ENCODE measurements at places on chromosomes 5 and 9.

- DNase-seq, result peak; percentile 31
These were observed 34.7 kb downstream of the SHOC1 start for GRCh38 chr9:111759762-111760639.

DNA sequence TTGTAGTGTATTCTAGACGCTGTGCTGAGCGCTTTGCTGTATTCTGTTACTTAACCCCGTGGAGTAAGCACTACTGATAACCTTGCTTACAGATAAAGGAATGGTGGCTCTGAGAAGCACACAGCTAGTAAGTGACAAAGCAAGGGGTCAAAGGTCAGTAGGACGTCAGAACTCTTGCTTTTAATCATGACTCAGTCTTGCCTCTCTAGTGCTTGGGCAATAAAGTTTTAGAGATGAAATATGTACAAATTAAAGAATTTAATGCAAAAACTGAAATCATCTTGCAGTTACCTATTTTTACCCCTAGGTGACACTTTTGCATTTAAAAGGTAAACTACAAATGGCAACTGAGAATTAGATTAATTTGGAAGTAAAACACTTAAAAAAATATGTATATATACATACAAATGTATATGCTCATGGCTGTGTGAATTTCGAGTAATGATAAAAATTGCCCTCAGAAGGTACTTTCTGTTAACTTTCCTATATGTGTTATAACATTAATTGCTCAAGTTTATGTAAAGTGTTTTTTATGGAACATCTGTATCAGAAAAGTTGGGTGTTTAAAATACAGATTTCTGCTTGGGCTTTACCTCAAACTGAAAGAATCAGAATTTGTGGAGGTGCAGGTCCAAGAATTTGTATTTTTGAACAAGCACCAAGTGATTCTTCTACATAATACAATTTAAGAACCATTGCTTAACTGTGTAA, 175.1 kb upstream of the DAB2 start:
- DNase-seq, result no peak

DNA sequence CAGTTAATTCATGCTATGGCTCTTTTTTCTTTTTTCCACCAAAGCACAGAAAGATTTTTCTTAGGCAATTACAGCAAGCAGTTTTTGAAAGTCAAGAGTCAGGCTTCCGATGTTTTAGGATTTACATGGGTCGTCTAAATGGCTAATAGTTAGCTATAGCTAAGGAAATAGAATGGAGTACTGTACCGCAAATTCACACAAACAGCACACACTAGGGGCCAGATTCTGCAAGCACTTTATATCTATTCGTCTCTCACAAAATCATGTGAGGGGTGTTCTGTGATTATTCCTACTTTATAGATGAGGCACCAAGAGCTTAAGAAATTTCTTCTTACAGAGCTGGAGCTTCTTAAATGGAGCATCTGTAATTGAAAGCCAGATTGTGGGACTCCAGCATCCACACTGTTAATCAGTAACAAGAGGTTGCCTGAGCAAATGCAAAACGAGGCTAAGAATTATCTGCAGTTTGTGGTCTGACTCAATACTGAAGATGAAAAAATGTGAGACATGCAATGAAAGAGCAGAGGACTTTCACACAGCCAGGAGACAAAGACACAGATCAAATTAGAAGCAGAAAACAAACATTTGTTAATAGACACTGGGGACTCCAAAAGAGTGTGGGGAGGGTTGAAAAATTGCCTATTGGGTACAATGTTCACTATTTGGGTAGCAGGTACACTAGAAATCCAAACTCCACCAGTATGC, 62.7 kb upstream of the CTXN3 start:
- DNase-seq, result no peak

GRCh38 chr5:149337736-149338135, 7.6 kb upstream of the GRPEL2 start:
- DNase-seq, result no peak

DNA sequence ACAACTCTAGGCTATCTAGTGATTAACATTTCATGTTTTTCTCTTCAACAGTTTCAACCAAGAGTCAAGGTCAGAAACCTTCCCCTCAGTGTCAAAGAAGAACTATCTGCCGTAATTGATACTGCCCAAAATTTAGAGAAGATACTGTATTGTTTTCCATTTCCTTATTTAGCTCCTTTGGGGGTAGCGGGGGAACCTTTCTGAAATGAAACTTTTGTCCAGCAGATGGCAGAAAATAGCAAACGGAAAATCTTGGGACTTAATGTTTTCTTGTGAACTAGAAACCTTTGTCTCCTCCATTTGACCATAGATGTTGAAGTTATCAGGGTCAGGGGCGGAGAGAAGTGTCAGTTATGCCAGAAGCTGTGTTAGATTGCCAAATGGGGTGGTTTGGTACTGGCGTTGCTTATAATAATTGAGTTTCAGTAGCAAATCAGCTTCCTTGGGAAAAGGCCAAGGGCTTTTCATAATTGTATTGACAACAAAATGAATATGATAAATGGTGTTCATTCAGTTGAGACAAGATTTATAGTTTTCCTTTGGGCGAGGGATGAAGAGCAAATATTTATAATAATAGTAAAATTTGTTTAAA, 101.7 kb upstream of the TLX3 start:
- DNase-seq, result no peak

GRCh38 chr5:157476702-157477408, 16.8 kb downstream of the NIPAL4 start:
- no peak for DNase-seq

GRCh38 chr9:88713010-88713409, 178.0 kb downstream of the NXNL2 start:
- DNase-seq, result no peak

- no peak for DNase-seq
These were observed 11.9 kb downstream of the MSX2 start for GRCh38 chr5:174736331-174736721.

DNA sequence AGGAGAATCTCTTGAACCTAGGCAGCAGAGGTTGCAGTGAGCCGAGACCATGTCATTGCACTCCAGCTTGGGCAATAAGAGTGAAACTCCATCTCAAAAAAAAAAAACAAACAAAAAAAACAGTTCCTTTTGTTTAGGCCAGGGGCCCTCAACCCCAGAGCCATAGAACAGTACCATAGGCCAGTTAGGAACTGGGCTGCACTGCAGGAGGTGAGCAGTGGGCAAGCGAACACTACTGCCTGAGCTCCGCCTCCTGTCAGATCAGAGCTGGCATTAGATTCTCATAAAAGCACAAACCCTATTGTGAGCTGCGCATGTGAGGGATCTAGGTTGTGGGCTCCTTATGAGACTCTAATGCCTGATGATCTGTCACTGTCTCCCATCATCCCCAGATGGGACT, 49.1 kb upstream of the SUB1 start:
- no peak for DNase-seq

GRCh38 chr5:31800351-31800750, 161.4 kb downstream of the PDZD2 start:
- no peak for DNase-seq

DNA sequence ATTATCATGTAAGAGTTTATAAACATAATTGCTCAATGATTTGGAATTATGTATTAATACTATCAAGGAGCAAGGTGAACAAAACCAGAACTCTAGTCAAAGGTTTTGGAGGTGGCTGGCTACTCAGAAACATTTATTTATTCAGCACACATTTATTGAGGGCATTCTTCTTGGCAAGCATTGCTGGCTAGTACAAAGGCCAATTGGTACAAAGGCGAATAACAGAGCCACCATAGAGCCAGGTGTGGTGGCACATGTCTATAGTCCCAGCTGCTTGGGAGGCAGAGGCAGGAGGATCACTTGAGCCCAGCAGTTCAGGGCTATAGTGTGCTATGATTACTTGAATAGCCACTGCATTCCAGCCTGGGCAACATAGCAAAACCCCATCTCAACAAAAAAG, 242.1 kb downstream of the CWC27 start:
- no peak for DNase-seq

DNA sequence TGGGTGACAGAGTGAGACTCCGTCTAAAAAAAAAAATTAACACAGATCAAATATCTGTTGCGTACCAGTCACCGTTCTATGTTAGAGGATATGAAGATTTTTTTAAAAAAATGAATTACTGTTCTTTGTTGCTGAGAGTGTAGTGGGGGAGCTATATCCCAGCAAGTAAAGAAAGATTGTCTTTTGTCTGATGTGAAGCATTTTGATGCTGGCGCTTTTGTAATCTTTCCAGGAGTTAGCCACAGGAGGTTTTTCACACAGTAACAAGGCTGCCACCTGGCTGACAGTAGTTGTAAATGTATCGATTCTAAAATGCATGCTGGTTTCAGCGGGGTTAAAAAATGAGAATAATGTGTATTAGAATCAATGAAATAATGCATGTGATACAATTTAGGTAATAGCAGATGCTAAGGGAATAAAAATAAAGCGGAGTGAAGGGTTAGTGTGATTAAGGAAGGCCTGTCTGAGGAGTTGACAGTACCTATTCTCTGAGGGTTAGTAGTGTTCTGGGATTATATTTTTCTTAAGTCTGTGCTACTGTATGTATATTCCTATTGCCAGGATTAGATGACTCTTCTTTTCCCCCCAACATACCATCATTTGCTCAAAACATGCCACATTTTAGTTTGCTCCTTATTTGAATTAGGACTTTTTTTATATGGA, 3.4 kb downstream of the LMNB1 start:
- peak; percentile 43 for DNase-seq

DNA sequence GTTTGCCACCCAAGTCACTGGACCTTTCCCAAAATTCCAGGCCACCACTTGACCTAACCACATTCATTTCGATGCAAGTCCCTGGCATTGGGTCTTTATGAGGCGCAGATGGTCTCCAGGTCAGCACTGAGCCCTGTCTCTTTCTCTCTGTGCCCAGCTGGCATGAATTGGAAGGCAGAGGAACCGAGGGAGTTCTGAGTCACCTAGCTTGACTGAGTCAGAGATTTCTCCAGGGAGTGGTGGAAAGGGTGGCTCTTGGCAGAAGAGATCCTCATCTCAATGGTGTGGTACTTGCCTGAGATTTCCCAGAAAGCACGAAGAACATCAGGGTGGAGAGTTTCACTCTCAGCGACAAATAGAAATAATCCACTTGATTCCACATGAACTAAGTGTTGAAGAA, 43.8 kb downstream of the WDR36 start:
- no peak for DNase-seq

GRCh38 chr5:96483878-96484277, 50.8 kb upstream of the PCSK1 start:
- no peak for DNase-seq

DNA sequence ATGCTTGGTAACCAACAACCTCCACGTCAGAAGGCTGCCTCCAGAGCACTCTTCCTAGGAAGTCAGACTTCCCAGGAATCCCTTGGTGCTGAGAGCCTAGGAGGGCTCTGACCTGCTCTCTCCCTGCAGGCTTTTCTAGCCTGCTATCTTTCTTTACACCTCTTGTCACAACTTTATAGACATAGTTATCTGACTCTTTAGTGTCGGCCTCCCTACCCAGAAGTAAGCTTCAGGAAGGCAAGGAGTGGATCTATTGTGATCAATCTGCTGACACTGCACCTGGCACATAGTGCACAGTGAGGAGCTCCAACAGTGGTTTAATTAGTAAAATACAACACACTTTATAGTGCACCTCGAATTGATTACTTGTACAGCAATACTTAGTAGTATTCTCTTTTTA, 2.3 kb downstream of the AFAP1L1 start:
- DNase-seq, result no peak

DNA sequence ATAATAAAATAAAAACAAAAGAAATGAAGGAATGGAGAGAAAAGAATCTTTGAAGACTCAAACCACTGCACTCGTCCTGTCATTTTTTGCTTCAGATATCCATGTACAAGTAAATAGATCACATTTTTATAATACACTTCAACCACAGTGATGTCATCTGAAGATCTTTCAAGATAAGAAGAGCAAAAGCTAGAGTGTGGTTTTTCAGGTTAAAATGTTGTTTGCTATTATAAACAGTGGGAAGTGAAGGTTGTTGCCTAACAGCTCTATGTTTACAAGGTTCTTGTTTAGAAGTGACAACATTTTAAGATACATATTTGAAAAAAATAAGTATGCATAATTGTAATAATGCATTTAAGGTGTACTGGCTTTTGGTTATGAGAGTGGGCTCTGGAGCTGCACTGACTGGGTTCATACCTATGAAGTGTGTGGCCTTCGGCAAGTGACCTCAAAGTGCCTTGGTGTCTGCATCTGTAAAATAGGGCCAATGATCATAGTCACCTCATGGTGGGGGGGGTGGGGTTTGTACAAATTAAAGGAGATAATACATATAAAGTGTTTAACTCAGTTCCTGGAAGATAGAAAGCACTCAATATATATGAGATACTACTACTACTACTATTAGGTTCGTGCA, 45.5 kb upstream of the IL7R start:
- no peak for DNase-seq

- DNase-seq, result no peak
These were observed 164.7 kb downstream of the ADAMTSL1 start for GRCh38 chr9:18638371-18639249.

DNA sequence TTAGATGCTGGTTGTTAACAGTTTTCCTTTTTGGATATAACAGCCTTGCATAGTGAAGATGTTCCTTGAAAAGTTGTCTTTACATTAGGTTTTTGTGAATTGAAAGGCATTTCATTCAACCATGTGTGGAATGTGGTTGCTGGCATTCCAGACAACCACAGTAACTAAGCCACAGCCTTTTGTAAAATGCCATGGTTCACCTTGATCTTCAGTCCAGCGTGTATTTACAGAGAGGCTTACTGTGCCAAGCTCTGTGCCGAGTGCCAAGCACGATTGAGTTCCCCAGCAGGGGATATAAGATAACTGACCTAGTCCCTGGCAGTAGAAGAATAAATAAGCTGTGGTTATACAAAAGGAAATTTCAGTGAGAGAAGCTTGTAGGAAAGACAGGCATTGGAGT, 4.9 kb downstream of the EXOSC2 start:
- no peak for DNase-seq

DNA sequence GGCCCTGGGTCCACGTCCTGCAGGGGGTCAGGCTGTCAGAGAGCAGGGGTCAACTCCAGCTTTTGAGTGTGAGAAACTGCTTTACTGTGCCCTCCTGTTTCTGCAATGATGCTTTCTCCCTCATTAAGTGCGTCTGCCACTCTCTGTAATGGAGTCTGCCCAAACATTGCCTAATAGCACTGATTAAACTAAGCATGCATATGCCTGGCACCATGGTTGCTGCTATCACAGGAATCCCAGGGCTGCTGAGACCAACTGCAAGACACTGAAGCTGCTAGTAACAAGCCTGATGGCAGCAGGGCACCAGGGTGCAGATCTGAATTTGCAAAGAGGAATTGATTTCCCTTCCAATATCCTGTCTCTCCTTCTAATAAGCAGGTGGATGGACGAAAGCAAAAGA, 125.3 kb downstream of the SLC24A2 start:
- DNase-seq, result no peak

DNA sequence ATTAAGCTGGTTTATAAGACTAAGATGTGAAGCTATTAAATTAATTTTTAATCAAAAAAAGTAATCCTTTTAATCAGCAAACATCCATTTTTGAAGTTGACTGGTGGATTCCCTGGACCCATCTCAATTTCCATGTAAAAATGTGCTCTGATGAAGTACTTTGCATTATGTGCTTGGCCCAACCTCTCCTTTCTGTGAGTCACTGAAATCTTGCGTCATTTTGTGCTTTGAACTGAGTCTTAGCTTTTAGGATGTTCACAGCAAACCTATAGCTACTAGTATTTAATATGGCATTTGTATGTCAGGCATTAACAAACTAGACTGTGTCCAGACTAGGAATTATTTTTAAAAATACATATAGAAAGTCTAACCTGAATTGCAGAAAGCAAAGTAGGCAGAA, 55.0 kb upstream of the CDH12 start:
- DNase-seq, result no peak

GRCh38 chr9:73239570-73240265, 88.1 kb downstream of the ANXA1 start:
- DNase-seq, result no peak

Data from activated CD8-positive, alpha-beta memory T cell treated with anti-CD3 and anti-CD28 coated beads, Interleukin-2, amount 50 U/mL, for 4 hours (primary cell).